Calu3 (cell line): ENCODE measurements at places on chromosomes 7 and 10.

DNA sequence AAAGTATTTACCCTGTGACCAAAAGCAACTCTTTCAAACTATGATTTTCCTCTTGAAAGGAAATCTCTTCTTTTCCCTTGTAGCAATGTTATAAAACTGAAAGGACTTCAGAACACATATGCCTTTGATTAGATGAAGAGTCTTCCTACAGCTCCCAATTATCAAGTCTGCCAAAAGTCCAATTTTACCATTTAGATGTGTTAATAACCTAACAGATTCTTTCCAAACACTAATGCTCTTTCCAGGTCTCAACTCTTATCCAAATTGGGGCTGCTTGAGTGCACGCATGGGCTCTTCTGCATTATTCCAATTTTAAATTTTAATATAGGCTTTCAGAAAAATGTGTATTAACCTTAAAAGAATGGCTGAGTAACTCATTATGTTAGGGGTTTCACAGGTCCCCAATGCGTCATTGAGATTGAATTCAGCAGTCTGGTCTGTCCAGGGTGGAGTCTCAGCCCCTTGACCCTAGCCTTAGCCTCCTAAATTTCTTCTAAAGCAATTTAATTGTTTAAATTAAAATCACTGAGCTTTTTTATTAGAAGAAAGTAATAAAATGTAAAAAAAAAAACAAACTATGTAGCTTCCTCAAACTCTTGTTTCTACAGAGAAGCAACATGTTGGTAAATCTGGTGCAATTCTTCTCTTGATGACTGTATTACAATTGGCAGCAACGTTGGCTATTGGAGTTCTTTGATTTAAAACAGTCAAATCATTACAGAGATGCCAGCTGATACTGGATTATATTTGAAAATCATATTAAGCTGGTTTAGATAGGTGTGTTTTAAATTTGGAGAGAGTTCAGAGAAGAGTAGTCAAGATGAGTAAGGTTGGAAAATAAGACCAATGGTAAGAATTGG, 170.4 kb downstream of the DKK1 start:
- no peak for DNase-seq

DNA sequence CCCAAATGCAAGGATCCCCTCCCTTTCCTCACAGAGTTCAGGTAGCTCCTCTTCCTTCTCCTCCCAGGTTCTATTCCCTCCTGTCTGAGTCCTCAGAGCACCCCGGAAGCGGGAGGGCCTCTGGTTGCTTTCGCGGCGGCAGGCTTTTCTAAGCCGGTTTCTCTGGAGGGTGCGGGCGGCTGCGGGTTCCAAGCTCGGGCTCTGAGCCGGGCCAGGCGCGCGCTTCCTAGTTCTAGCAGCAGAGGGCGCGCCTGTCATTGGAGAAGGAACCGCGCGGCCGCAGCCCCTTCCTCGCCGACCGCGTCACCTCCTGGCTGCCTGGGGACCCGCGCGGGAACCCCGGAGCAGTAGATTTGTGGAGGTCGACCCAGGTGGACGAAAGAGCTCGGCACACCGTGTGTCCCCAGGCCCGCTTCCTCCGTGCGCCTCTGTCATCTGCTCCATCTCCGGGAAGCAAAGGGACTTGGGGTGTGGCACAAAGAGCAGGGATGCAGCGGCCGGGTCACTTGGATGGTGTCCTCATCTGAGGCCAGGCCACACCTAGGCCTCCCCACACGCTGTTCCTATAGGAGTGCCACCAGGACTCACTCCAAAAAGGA, 389.0 kb upstream of the PODXL start:
- DNase-seq, result peak; percentile 66

- no peak for DNase-seq
Observed at GRCh38 chr10:98453729-98454128, 7.0 kb upstream of the HPS1 start.

GRCh38 chr7:149071641-149072437, 18.7 kb downstream of the ZNF786 start:
- no peak for DNase-seq

GRCh38 chr7:137985897-137986251, 16.0 kb downstream of the CREB3L2 start:
- no peak for DNase-seq

GRCh38 chr7:83347945-83348444, 185.3 kb upstream of the PCLO start:
- DNase-seq, result peak; percentile 1

DNA sequence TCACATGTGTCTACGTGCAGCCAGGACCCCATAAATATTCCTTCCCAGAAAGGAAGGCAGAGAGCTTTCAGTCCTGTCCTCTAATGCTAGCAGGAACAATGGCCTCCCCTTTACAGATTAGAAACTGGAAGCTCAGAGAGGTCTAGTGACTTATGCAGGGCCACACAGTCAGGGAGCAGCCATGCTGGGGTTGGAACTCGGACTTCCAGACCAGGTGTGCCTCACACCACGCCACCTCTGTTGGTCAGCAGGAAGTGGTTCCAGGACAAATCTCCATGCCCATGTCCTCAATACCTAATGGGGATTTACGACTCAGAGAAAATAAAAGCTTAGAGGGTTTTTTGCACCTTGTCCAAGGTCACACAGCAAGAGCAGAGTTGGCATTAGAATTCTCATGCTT, 378.9 kb downstream of the RPS24 start:
- no peak for DNase-seq

DNA sequence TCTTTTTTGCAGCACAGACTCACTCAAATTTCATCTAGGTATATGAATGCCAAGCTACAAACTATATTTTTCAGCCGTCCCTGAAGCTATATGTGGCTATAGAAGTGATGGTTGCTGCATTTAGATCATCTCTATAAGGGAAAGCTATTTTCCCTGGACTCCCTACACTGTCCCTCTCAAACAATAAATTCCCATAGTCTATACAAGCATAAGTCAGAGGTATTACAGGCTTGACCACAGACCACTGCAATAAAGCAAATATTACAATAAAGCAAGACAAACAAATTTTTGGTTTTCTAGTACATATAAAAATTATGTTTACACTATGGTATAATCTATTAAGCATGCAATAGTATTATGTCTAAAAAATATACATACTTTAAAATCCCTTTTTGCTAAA, 1015.5 kb upstream of the LRRN3 start:
- DNase-seq, result no peak

DNA sequence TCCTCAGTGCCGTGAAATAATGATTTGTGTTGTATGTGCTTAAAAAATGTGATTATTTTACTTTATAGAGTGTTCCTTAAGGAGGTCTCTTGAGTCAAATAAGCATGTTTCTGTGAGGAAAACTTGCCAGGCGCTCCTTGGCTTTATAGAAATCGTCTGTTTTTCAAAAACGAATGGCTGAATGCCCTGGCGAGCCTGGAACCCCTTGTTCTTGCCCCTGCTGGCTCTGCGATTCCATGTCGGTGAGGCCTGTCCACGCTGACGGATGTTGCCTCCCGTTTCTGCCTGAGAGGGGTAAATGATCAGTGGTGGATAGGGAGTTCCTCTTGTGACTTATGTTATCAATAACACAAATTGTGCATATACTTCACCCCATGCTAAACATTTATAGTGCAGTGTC, 75.5 kb downstream of the MGMT start:
- DNase-seq, result no peak

GRCh38 chr10:73946253-73947145, 35.6 kb downstream of the PLAU start:
- DNase-seq, result no peak

DNA sequence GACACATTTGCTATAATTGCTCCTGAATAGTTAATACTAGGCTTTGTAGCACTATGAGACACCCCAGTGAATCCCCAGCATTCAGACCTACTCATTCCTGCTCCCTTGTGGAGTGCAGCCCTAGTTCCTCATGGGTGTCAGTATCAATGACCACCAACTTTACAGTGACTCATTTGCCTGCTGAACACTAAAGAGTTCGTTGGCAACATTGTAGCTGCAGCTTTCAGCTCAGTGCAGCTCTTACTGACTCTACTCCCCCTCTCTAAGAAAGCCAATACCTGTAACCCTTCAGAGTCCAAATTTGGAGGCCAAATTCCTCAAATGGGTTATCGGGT, 127.1 kb upstream of the MTPN start:
- DNase-seq, result no peak

DNA sequence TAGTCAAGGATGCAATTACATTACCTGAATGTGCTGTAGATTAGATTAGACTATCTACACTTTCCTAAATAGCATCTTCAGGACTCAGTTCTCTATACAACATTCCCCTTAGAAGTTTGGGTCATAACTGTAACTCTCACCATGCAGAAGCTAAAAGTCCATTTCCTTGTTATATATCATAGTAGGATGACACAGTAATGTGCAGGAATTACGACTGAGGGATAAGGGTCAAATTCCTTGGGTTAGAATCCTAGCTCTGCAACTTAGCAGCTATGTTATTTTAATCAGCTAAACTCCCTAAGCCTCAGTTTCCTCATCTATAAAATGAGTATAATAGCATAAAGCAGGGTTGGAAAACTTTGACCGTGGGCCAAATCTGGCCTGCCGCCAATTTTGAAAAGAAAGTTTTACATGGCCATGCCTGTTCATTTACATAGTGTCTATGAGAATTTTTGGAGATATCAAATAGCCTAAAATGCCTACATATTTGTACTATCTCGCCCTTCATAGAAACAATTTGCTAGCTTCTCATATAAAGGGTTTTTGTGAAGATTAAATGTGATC, 14.8 kb downstream of the NRCAM start:
- DNase-seq, result no peak

DNA sequence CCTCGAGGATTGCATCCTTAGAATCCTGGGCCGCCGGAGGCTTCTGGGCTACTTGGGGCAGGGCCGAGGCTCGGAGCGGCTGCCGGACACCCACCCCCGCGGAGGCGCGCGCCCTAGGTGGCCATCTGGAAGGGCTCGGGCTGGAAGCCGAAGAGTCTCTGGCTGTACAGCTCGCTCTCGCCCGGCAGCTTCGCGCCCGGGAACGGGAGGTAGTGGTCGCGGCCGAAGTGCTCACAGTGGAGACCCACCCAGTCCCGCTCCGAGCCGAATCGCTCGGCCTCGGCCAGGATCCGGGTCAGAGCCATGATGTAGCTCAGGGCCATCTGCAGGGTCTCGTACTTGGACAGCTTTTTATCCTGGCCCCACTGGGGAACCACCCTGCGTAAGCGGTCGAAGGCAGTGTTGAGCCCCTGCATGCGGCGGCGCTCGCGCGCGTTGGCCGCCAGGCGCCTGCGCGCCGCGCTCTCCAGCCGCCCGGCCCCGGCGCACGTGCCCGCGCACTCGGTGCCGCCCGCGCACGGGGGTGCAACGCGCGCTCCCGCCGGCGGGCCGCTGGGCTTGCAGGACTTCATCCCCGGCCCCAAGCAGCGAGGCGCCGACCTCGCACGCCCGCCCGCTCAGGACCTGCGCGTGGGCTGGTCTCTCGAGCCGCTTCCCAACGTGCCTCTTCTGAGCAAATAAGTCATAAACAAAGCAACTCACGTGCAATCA, 652 bp downstream of the ATOH7 start:
- DNase-seq, result peak; percentile 81

- DNase-seq, result no peak
Observed at GRCh38 chr7:93894966-93895640, 4.5 kb upstream of the TFPI2 start.

- DNase-seq, result peak; percentile 17
Observed at GRCh38 chr10:44853148-44853734, 57.9 kb upstream of the TMEM72 start.

- no peak for DNase-seq
Observed at GRCh38 chr7:112723416-112723815, 66.8 kb downstream of the TMEM168 start.

GRCh38 chr10:79425074-79425532, 20.3 kb downstream of the ZCCHC24 start:
- DNase-seq, result no peak

- peak; percentile 18 for DNase-seq
Observed at GRCh38 chr10:104337521-104337984, 712 bp downstream of the ITPRIP start.

- no peak for DNase-seq
Observed at GRCh38 chr7:75989500-75990388, 4.7 kb downstream of the TMEM120A start.

- DNase-seq, result no peak
Observed at GRCh38 chr10:131689016-131689415, 211.8 kb upstream of the PPP2R2D start.

DNA sequence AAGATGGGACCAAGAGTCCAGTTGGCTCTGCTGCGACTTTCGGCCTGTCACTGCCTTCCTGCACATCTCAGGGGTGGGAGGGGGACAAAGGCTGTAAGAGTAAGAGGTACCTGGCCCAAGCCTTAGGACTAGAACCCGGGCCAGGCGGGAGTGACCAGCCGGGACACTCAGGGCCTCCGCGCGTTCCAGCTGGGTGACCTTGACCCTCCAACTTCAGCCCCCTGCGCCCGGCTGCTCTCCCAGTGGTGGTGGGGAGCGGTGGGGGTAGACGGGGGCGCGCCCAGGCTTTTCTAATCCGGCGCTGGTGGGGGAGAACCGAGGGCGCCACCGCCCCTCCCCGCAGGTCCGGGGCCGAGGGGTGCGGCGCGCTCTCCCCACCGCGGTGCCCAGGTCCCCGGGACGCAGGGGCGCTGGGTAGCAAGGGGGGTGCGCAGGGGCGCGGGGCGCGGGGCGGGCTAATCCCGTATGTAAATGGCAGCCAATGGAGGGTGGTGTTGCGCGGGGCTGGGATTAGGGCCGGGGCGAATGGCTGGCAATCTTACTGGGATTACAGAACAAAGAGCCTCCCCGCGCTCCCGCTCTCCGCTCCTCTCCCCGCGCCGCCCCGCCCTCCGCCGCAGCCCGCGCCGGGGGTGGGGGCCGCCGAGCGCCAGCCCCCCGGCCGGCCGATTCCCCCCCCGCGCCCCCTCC, at the start of gene GTF2IRD1:
Gene GTF2IRD1 (plus strand): TSS at position 585 of the 690 bp plus-strand sequence. CDS start 54,175 bp downstream, outside the sequence.
- peak; percentile 65 for DNase-seq

DNA sequence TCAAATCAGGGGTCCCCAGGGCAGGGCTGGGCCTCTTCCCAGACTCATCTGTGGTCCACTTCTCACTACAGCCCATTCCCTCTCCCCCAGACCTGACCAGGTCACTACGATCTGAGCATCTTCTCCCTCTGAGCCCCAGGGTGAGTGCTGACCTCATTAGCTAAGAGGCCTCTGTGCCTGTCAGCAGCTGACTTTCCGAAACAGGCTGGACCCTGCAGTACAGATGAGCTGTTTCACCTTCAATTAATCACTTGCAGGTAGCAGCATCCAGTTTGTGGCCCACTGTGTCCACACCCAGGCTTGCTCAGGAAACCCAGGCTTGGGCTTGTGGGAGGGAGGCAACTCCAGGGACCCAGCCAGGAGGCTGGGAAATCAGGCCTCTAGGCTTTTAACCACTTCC, 24.3 kb downstream of the SRRM3 start:
- DNase-seq, result no peak

DNA sequence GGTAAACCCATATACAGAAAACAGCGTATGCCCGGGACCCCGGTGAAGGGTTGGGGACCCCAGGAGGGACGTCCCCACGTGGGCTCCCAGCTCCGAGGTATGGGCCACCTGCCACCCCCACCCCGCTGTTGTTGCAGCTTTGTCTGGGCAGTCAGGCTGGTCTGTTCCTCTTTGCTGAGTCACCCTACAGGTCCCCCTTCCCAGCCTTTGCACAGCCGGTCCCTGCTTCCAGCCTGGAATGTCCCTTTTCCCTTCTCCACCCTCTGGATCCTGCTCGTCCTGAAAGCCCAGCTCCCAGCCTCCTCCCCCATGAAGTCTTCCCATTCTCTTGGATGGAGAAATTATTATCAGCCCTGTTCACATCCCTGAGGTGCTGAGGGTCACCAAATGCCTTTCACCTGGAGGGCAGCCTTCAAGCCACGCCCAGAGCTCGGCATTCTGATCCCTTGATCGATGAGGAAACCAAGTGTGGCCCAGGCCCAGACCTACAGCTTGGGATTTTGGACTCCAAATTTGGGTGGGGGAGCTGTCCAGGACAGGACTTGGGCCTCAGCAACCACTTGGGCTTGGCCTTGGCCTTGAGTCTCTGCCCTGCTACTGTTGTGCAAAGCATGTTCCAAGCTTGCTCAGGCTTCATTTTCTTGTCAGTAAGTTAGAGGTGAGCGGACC, 2.6 kb downstream of the CLDN4 start:
- peak; percentile 70 for DNase-seq
